ENCODE measurements at places on chromosomes 16 and 17.

- no peak for DNase-seq
Observed at GRCh38 chr17:61996916-61997605, 68.0 kb downstream of the MED13 start.

DNA sequence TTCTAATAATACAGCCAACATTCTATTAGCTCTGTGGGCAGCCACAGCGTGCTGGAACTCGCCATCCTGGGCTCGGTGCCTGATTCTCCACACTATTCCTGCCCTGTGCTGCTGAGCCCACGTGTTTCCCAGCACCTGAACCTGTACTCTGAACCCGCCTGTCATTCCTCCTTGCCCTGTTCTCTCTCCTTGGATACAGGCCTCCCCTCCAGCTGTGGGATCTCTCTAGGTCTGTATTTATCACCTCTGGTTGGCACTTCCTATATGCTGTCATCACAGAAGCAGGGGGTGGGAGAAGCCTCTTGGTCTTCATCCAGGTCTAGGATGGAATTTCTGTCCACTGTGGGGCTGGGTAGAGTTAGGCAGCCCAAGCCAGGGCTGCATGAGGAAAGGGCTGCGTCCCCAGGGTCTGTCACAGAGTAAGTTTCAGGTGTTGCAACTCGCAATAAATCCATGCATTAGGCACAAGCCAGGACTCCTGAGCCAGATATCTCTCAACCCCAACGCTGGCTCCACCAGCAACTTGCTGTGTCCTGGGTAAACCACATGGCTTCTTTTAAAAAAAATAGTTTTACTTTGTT lies 56.0 kb downstream of the ABAT start:
- no peak for DNase-seq

- no peak for DNase-seq
Observed at GRCh38 chr17:43676471-43676870, 14.7 kb upstream of the MEOX1 start.

- no peak for DNase-seq
Observed at GRCh38 chr16:88415713-88416323, 33.1 kb downstream of the ZNF469 start.

- DNase-seq: no peak
Observed at GRCh38 chr16:65181071-65181561, 59.3 kb upstream of the CDH11 start.
